ENCODE measurements at places on chromosomes 7 and 10.

- DNase-seq: peak; percentile 4
Observed at GRCh38 chr10:60353519-60354258, 36.0 kb downstream of the ANK3 start.

- no peak for DNase-seq
Observed at GRCh38 chr7:67554986-67555385, 558.4 kb downstream of the TYW1 start.

DNA sequence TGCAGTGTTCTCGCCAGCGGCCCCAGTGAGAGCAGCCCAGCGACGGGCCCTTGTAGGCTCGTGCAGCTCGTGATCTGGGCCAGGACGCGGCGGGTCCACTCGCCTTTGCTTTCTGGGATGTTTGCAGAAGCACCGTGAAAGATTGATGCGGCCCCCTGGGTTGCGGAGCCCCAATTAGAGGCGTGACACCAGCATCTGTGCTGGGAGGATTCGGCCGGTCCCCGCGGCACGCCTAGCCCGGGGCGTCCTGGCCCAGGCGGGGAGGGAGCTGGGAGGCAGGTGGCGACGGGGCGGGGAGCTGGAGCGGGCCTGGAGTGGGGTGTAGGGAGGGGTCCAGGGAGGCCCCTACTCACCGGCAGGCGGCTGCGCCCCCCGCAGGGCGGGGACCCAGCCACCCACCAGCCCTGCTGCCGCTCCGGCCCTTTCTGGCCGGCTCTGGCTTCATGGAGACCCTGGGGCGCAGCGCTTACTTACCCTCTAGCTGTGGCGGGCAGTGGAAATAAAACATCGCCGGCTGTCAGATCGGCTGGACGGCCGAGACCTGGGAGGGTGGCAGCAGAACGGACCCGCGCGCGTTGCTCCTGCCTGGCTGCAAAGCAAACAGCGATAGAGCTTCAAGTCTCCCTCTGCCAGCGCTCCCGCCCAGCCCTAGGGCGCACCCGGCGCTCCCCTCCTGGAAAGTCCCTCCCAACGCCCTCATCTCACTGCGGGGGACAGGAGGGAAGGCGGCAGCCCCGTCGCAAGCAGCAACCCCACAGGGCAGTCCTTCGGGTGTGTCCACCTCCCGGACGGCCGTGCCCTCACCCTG, 752 bp downstream of the DRGX start:
- DNase-seq: no peak

DNA sequence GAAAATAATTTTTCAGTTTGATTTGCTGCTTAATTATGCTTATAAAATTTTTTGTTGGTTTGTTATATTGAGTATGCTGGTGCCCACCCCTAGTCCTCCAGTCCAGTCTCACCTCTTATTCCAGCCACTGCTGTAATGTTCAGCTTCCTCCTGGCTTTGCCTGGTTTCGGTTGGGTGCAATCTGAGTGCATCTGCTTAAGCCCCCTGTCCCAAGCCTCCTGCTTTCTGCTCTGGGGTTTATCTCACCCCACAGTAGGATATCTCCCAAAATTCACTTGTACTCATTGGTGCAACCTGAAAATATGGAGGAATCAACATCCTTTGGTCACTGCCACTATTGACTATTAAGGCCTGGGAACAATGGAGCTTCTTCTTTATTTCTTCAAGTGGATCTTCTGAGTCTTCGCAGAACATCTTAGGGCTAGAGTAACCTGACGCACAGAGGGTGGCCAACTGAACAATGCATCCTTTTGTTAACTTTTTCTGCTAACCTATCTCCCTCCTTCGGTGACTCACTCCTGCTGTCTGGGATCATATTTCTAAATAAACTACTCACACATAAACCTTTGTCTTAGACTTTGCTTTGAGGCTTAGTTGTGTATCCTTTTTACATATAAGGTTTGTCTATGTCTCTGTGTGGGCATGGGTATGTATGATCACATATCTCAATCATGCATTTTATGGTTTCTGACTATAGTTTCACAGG, 19.1 kb upstream of the SOSTDC1 start:
- no peak for DNase-seq

- DNase-seq: no peak
Observed at GRCh38 chr10:118956802-118957442, 72.6 kb upstream of the NANOS1 start.

GRCh38 chr10:86747796-86748581, 8.4 kb upstream of the BMPR1A start:
- no peak for DNase-seq

DNA sequence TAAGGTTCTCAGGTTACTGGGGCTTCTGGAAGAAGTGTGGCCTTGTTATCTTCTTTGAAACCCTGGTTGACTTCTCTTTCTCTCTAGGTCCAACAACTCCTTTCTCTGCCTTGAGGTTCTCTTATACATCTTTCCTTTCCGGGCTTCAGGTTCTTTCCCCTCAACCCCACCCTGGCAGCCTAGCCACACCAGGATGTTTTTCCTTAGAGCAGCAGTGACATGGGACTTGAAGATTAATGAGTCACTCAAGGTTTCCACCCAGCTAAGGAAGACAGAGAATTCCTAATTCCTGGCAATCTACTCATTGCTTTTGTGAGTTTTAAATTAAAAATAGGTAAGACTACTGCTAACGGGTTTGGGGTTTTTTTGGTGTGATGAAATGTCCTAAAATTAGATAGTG, 121.8 kb upstream of the HPS1 start:
- DNase-seq: no peak

DNA sequence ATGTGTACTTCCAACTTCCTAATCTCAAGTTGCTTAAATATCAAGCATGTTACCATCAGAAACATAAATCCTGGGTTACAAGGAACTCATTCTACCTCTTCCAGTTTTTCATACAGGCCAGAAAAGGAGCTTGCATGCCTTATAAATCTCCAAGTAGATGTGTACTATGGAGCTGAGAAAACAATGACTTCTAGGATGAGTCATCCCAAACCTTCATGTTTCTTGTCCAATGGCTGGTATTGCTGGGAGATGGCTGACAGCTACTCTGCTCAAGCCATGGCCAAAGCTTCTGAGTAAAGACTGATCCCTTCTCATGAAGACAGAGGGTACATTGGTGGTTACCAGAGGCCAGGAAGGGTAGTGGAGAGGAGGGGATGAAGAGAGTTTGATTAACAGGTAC, 8.6 kb downstream of the RAPGEF5 start:
- no peak for DNase-seq
